ENCODE measurements at places on chromosomes 6 and 20.

DNA sequence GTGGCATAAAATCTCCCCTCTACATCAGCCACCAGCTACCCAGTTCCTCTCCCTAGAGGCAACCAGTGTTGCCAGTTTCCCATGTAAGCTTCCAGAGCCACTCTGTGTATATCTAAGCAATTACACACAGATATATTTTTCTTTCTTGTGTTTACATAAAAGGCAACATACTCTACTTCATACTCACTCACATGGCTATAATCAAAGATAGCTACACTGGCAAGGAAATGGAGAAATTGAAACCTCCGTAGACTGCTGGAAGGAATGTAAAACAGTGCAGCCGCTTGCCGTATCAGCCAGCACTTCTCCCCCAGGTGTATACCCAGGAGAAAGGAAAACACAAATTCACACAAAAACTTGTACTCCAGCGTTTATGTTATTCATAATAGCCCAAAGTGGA is 38.5 kb upstream of the NELFCD start:
- no peak for DNase-seq

- peak; percentile 46 for DNase-seq
These were observed 65.2 kb downstream of the STX11 start for GRCh38 chr6:144215402-144215931.

GRCh38 chr20:45893831-45894230 is 2.7 kb downstream of the CTSA start:
- DNase-seq = no peak

GRCh38 chr6:54267798-54268197 is 40.4 kb upstream of the TINAG start:
- no peak for DNase-seq

DNA sequence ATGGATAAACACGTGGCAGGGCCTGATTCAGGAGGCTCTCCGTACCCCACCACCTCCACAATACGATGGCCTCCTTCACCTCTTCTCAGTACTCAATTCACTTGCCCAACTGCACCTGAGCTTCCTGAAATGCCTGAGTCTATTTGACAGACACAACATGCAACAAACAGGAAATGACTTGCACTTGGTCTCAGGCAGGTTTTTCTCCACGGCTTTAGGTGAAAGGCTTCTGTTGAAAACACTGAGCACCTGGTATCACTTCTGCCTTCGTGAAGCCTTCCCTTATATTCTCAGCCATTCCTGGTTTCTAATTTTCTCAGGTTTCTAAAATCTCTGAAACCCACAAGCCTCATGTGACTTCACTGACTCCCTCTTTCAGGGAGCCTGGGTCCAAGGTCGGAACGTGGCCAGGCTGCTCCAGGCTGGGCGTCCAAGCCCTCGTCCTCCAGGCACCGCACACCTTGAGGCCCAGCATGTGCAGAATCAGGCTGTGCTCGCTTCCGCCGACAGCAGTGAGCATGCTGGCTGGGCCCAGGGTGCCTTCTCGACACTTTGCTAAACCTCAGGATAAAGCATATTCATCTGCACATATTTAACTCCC is 34.7 kb downstream of the TAF4 start:
- DNase-seq = no peak

GRCh38 chr20:4289875-4290274 is 274.5 kb upstream of the RNF24 start:
- DNase-seq = no peak

DNA sequence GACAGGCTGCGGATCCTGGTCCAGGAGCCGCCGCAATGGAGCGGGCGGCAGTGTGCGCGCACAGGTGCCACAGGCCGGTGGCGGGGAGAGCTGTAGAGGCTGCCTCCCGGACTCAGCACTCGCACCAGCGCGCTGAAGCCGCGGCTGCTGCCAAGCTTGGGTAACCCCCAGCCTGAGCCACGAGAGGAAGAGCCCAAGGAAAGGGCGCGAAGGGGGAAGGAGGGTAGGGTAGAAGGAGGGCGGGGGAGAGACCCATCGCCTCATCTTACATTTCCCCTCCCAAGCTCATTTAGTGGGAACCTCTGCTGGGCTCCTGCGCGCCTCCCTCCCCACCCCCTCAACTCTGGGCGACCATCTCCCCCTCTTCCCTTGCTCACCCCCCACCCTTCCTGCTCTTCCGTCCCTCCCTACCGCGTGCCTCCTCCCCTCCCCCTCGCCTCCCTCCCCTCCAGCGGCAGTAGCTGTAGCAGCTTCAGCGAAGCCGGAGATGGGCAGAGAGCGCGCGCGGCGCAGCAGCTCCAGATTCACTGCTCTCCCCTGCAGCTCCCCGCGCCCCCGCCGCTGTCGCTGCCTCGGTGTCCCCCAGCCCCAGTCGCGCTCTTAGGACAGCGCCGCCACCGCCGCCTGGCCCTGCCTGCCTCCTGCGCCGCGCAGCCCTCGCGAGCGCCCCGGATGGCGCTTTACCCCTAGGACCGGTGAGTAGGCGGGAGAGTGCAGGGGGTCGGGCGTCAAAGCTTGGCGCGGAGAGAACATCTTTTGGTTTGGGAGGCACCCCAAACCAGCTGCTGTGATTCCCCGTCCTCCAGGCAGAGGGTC is at the start of gene FUT9:
Gene FUT9 (plus strand): TSS at position 457 of the 816 bp plus-strand sequence. CDS start 187,182 bp downstream, outside the sequence.
- DNase-seq = peak; percentile 89

GRCh38 chr6:113281431-113281830 is 575.7 kb upstream of the MARCKS start:
- DNase-seq = no peak

DNA sequence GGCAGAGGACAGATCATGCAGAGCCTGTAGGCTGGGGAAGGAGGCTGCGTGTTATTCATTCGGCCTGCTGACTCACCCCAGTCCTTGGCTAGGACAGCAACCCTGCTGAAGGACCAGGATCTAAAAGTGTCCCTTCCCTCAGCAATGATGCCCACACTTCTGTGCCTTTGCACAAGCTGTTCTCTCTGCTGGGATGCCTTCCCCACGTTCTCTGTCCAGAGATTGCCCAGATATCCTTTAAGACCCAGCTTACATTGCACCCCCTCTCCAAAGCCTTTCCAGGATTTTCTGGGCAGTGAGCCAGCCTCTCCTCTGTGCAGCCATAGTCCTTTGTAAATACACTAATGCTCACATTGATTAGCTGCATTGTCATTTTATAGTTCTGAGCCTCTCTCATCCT is 99.3 kb upstream of the CHD6 start:
- DNase-seq = no peak

DNA sequence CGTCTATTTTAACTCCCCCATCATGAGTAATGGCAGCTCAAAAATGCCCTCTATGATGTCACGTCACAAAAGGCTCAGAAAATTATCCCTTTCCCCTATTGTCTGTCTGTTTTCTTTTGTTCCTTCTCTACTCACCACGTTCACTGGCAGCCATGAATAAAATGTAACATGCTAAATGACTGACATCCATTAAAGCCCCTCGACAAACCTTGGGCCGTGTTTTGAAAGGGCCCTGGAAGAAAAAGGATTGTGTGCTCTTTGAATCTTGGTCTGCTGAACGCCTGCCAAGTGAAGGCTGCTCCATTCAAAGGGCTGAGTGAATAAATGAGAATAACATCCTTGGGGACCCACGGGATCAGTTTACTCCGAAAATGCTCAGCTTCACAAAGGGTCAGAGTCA is 118.7 kb downstream of the RPS12 start:
- DNase-seq = peak; percentile 11

DNA sequence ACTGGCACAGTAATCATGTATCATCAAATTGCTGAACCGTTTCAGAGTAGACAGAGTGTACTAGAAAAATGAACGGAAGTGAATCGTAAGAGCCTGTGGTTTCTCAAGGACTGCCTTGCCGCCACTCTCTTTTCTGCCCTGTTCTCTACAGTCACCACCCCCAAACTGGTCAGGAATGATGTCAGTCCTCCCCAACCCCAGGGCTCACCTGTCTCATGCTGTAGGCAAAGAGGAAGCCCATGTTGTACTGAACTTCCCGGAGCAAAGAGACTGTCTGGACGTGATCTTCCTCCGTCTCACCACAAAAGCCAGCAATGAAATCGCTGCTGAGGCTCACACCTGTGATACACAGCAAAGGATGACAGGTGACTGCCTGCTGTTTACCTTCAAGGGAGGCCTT is 31.0 kb downstream of the CDK5RAP1 start:
- no peak for DNase-seq

- DNase-seq = peak; percentile 24
These were observed 545.6 kb downstream of the PKHD1 start for GRCh38 chr6:51541847-51542246.

GRCh38 chr6:164477101-164477500 is 832.3 kb downstream of the C6orf118 start:
- no peak for DNase-seq

Measured in globus pallidus (tissue), 1 donor.